ENCODE measurements at places on chromosomes 12 and 14.
A peak's percentile ranks its signal among the peaks of the same experiment; 100 is the strongest.

DNA sequence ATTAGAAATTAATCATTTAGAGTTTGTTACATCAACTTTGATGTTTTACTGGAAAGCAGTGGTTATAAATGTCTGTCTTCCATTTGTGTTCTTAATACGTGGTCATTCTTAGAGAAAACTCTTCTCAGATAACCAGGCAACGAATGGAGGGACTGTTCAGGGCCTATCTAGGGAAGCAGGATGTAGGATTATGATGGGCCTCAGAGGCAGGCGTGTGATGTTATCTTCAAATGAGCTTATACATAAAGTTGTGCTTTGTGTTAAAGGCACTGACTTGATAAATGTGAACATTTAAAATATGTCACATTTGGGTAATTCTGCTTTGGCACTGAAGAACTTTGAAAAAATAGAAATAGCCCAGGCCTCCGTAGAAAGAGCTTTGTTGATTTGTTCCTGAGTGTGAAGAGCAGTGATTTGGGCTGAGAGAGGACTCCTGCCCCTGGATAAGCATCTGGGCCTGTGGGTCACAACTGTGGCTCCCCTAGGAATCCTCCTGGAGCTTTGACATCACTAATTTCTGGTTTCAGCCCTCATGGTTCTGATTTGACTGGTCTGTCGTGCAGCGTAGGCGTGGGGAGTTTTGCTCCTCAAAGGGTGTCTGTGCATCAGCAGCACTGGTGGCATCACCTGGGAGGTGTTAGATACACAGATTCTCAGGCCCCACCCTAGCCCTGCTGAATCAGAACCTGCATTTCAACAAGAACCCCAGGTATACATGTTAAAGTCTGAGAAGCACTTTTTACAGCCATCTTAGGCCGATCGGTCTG, 55.4 kb downstream of the SAMD4A start:
- no peak for DNase-seq

GRCh38 chr12:42237853-42238239, 202 bp downstream of the YAF2 start:
- DNase-seq: no peak

DNA sequence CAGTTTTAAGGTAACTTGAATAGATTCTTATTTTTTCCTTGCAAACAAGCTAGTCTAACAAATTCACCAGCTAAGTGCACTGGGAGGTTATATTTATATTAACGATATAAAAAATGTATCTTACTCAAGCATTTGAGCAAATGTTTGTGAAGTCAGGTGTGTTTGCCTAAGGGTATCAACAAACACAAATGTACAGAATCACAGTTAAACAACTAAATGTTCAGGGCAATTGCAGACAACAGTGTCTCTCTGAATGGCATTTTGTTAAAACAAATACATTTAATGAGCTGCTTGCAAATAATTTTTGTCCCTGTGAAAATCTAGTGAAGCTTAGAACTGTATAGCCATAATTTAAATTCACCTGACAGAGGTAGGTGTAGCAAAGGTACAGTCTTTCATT, 28.2 kb upstream of the FLRT2 start:
- DNase-seq: no peak

DNA sequence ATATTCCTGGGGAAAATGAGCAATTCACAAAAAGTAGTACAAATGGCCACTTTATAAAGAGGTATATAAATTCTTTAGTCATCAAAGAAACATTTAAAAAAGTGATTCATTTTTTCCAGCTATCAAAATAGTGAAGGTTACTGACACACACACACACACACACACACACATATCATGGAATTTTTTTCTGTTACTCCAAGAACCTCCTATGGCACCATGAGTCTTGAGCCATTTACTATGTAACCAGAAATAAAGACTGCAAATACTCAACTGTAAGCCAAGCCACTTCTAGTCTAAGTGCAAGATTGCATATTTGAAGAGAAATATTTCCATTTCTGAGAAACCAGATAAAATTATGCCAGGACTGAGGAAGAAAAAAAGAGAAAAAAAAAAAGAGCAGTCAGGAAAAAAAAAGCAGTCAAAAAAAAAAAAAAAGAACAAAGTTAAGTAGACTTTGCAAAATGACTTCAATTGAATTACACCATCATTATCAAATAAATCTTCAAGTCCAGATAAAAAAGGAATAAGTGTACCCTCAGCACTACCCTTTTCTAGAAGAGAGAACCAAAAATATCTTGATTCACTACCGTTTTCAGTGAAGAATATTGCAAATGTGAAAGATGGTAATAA, 275.7 kb downstream of the DAD1 start:
- DNase-seq: no peak

- DNase-seq: no peak
Measured at GRCh38 chr12:28585146-28585545, 394.9 kb downstream of the CCDC91 start.

DNA sequence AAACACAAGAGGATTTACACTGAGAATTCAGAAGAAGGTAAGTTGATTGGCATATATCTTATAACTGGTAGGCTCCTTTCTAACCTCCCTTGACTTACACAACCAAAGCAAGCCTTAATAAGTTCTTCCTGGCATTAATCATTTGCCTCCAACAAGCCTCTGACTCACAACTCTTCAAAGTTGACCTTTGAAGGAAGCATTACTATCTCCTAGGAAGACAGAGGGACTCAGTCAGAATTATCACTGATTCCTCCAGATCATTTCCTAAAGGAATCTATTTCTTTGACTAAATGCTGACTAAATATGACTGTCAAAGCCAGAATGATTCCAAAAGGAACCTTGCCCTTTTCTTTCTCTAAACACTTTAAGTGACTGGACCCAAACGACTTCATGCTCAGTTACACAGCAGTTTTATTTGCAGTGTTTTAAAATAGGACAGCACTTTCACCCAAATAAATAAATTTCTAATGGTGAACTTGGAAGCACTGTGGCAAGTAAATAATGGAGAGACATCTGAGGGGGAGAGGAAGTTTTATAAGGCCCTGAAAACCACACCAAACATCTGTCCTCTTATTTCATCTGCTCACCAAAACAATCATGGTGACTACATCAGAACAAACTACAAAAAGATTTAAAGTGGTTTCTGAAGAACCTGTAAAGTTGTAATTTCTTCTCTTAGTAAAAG, 128.2 kb downstream of the KLHL28 start:
- no peak for DNase-seq

DNA sequence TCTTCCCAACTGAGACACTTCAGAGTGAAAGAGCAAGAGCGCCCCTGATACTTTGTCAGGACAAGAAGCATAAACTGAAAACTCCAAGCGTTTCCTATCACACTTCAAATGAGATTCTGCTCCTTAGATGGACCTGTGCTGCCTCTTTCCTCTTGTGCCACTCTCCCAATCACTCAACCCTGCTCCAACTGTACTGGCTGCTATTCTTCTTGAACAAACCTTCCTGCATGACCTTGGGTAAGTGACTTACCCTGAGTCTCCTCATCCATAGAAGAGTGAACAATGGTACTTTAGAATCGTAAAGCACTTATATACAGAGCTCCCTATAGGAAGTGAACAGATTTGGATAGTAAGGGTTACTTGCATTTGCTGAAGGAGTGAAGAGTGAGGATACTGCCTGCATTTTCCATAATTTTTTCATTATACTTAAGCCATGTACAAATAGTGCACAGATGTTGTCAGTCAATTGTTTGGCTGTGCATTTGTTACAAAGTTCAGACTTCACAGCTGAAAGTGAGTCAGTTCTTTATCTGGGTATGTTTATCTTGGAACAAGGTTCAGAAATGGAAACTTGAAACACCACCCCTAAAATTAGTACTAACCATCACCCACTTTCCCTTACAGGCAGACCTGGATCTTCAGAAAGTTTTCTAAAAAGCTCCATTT, 10.8 kb downstream of the MTERF2 start:
- peak; percentile 23 for DNase-seq

- peak; percentile 59 for DNase-seq
Measured at GRCh38 chr14:103519043-103519836, 3.4 kb downstream of the CKB start.

DNA sequence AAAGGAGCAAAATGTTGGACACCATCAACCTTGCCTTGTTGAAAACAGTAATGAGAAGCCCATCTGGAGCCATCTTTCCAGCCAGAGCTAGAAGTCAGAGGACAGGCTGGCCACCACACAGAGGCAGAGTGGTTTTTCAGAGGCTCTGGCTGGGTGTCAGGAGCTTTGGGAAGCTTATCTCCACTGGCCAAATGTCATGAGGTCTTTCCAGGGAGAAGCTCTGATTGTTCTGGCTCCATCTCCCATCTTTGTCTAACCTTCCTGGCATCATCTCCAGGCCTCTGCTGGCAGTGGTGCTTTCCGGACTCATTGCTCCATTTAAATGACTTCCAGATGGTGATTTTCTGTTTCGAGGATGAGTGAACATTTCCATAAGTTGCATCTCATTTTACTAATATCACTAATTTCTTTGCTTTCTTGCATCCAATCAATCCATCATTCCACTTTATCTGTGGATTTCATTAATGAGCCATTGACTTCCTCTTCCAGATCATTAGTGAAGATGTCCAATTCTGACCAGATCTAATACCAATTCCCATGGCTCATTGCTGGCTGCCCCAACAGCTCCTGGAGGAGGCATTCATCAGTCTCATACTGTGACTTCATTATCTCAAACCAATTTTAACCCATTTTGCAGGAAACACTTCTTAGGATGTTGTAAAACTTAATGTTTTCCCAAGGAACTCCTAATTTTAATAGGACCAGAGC, 35.3 kb upstream of the TMTC1 start:
- DNase-seq: no peak

- DNase-seq: no peak
Measured at GRCh38 chr14:27211741-27212140, 613.9 kb upstream of the NOVA1 start.

DNA sequence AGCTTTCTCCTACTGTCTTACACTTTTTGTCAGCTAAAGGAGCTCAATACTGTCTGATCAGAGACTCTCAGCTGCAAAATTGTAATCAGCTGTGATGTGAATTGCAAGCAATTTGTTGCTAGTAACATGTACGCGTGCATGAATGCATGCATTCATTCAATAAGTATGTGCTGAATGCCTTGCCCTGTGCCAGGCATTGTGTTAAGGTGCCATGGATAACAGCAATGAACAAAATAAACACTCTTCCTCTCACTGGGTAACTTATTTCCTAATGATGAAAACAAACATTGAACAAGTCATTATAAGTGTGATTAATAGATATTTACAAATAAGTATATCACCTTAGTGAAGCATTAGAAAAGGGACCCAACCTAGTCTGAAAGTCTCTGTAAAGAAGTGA, 163.2 kb upstream of the ARID2 start:
- DNase-seq: no peak

GRCh38 chr14:102917469-102918211, 4.8 kb upstream of the AMN start:
- DNase-seq: peak; percentile 82

- DNase-seq: no peak
Measured at GRCh38 chr14:91142214-91142668, 28.4 kb downstream of the DGLUCY start.

DNA sequence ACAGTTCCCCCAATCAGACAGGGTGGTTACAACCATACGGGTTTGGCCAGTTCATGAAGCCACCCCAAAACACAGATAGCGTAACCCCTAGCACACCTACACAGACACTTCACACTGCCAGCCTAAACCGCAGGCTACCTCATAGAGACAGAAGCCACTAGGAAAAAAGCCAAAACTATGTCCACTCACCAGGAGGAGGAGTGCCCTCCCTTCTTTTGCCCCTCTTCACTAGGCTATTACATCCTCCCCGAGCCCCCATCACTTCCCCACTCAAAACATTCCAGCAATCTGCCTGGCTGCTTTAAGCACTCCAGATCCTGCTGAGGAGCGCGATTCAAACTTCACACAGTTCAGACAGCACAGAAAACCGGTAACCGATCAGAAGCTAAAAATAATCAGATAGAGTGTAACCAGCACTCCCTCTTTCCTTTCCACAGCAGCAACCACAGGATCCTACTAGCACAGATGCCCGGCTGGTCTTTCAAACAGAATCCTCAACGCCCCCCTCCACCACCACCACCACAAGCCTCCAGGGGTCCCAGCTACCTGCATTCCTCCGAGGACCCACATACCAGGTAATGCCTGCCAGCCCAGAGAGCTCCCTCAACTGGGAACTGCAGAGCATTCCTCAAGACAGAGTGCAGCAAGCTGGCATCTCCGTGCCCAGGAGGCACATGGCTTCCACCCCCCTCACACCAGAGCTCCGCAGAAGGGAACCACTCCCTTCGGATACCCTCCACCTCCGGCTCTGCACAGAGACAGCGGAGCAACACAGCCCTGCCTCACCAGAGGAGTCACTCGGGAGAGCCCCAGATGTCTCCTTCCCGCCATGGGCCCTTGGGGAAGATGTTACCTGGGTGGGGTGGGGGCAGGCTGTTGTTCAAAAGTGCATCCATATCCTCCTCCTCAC, 1.5 kb downstream of the CHD4 start:
- DNase-seq: no peak

- DNase-seq: no peak
Measured at GRCh38 chr12:116933512-116934246, 22.9 kb downstream of the FBXW8 start.

- DNase-seq: no peak
Measured at GRCh38 chr14:81430235-81430634, 30.1 kb upstream of the STON2 start.

- DNase-seq: peak; percentile 3
Measured at GRCh38 chr12:6959805-6960592, 8.8 kb downstream of the PTPN6 start.

GRCh38 chr12:119328111-119328510, 6.4 kb upstream of the CCDC60 start:
- DNase-seq: no peak

Data from hepatic stellate cell (primary cell).